ENCODE measurements at places on chromosomes 2 and 18.

GRCh38 chr2:186294248-186294888, 191.7 kb upstream of the ZC3H15 start:
- DNase-seq, result no peak

DNA sequence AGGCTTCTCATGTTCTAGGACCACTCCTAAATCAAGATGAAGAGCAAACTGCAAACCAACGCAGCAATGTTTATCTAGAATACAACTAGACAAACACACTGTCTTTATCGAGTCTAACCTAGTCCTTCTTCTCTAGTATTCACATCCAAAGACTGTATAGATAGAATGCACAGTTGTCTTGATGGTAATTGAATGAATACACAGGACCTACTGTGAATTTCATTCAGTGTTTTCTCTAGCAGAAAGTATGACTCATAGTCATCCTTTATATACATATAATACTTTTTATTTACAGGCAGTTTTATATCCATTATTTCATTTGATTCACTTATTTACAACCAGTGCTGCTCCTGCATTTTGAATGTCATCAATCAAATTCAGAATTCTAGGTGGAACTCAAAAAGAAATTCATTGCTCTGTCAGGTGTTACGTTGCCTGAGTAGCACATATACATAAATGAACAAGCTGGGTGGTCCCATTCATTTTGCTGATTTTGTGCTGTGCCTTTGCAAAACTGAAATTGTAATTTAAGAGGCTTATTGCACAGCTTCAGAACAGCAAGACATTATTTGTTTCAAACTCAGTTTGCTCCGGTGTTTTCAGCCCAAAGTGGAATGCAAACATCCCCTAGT, 374.8 kb downstream of the EPHA4 start:
- no peak for DNase-seq

DNA sequence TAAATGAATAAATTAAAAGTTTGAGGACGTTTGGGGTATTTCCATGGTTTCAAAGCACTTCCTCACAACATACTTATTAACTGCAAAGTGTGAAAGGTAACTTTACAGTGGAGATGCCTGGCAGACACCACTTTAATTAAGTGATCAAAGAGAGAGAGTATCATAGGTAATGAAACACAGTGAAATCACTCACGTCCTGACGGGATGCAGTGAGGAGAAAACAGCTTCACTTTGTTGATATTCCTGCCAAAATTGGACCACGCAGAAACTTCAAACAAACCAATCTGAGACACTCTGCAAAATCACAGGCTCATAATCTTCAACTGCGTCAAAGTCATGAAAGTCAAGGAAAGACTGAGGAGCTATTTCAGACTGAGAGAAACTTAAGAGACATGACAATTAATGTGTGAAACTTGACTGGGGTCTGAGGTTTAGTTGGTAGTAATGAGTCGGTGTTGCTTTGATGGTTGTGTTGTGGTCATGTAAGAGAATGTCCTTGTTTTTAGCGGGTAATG, 66.0 kb upstream of the ITGB6 start:
- no peak for DNase-seq

GRCh38 chr2:228369400-228370031, 188.0 kb upstream of the SPHKAP start:
- no peak for DNase-seq

DNA sequence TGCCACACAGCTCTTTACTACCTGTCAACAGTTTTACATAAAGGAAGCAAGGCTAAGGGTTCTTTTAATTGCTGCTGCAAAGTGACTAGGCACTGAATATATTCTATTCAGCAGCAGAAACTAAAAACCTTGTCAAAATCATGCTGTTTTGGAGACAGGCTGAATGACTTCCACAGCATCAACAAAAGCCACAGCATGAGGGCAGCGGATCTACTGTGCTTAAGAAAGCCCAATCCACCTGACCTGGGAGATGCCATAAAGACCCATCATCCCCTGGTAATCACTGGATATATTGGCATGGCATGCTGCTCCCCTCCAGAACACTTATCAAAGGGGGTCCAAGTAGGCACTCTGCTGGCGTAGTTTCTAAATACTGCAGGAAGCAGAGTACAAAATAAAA, 715.1 kb upstream of the SLC8A1 start:
- no peak for DNase-seq

DNA sequence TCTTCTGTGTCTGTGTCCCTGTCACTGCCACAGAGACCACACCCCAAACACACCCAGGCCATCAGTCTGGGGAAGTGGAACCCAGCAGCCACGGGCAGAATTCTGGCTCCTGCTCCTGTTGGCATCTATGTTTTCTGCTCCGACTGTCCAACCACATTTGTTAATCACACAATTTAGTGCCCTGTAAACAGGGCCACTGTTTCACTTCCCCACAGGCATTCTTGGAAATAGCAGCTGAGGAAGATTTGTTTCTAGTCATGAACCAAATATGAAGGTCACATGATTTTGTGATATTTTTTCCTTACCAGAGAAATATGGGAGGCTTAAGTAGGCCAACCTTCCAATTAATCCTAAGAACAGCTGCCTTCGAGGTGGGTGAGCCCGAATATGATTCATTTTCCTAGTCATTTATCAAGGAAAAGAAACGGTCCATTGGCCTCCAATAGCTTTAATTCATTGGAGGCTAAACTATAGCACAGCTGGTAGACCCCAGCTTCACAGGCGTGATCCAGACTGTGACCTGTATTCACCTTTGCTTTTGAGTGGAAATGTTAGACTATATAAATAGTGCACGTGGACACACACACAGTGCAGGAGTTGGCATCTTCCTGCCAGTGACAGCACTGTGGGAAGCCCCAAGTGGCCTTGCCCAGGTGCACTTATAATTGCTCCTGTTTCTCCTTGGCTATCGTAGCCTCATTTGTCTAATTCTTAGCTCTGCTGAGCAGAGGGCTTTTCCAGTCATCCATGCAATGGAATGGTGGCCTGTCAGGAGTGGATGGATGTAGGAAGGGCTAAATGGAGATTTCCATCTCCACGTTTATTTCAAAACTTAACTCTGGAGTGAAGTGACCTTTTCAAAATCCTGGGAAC, 267.9 kb downstream of the LPIN1 start:
- DNase-seq, result no peak

GRCh38 chr2:169336695-169337094, 25.6 kb downstream of the LRP2 start:
- DNase-seq, result no peak

DNA sequence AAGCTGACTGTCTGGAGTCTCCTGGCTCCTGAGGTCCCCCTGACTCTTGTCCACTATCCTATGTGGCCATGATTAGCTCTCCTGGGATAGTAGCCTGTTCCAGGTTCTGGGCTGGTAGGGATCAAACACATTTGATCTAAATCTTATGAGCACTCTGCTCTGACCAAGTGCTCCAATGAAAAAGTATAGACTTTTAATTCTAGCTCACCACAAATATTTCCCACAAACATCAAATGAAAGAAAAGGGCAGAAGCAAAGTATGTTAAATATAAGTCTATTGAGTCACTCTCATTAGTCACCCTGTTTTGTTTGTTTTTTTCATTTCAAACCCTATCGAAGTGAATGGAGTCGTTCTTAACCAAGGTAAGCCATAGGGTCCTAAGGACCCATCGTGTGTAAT, 39.7 kb upstream of the NEDD4L start:
- DNase-seq, result no peak

DNA sequence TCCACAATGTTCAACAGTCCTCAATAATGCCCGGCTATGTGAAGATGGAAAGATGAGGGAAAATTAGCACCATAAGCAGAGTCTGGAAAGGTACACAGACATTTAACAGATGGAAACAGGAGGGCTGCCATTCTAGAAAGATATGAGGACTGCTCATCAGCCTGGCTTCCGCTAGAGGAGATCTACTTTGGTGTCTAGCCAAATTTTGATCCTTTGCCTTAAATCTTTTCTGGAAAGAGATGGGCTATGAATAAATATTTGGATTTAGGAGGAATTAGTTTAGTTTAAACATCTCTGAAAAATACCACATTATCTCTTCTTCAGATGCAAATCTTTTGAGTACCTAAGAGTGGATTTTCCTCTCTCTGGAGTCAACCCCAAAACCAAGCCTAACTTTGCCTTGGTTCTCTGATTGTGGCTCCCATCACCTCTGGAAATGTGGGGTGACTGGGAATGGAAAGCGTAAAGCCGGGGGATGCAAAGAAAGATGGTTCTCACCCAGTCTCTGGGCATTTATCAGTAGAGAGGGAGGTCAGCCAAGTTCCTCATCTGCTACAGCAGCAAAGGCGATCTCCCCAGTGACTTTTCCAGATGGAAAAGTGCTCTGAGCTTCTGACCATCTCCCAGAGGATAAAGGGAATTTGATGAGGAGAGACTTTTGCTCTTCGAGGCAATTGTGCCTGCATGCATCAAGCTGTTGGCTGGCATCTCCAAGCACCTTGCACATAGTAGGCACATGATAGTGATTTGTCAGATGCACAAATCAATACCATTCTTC, 410.6 kb downstream of the ZNF521 start:
- DNase-seq, result no peak

GRCh38 chr2:32627441-32627813, 423 bp upstream of the TTC27 start:
- DNase-seq, result peak; percentile 4

DNA sequence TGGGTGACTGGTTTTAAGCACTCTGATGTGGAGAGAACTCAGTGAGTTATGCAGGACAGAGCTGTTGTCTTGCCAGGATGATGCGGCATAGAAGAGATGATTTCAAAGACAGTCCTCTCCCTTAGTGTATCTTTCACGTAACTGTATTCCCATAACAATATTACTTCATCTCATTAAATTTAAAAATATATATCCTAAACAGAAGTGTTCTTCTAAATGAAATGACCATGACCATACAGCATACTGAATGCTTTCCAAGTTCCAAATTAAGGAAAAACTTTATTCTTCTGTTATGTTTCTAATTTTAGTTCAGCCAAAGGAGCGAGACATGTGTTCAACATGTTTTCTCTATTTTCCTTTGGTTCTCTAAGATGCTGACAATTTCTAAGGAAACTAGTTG, 600.1 kb upstream of the FSHR start:
- no peak for DNase-seq

GRCh38 chr2:205571360-205571959, 110.8 kb upstream of the NRP2 start:
- DNase-seq, result no peak

- DNase-seq, result peak; percentile 70
These were observed 165.9 kb upstream of the TANK start for GRCh38 chr2:160994141-160995002.

- DNase-seq, result no peak
These were observed 1.6 kb downstream of the CELF4 start for GRCh38 chr18:37563931-37564392.

DNA sequence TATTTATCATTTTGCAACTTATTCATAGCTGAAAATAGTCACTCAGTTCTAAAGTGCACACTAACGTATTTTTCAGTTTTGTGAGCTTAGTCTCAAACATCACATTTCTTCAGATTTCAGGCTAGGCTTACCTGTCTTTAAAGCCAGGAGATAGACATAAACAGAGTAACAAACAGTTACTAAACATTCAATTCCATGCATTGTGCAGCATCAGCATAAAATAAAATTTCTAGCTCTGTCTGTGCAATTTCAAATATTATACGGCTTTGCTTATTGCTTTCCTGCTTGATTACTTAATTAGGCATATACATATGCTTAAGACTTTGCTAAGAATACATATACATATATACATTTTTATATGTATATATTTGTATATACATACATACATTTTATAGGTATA, 637.0 kb downstream of the NR4A2 start:
- no peak for DNase-seq

GRCh38 chr2:20052861-20053281, 1.4 kb upstream of the LAPTM4A start:
- no peak for DNase-seq

DNA sequence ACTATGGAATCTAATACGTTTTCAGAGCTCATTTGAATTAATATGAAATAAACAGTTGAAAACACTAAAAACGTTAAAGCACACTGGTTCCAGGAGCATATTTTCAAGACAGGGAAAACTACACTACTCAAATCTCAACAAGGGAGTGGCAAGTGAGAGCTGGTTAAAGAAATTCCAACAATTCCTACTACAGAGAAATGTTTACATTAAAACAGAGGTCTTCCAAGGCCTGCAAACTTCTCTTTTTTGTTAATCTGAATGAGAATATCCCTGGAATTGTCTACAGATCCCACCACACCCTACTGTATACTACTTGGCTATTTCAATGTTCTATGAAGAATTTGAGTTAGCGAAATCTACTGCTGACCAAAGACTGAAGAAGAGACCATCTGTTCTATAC, 231.5 kb downstream of the ZEB2 start:
- DNase-seq, result no peak

- no peak for DNase-seq
These were observed 9.4 kb upstream of the CAVIN2 start for GRCh38 chr2:191856111-191856876.
